ENCODE measurements at places on chromosomes 2 and 18.

DNA sequence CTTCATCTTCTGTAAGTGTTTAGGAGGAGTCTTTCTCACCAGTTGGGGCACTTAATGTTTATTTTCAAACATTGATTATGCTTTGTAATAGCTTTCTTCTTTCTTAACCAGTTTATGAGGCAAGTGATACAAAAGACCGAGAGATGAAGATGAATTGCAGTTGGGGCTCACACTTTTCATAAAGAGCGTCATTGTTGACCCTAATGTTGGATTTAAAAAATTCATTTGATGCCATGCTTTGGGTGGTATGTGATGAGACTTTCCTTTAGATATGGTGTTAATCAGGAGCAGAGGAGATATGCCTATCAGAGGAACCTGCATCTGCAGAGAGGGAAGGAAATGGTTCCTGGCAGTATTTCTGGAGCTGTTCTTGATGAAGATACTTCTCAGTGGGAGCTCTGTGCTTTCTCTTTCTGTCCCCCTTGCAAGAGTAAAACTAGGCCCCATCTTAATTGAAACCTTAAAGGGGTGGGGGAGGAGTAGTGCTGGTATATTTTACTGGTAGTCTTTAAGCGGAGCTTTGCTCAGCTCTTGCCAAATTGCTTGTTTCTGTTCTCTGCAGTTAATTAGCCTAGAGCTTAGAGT is 2.3 kb downstream of the EML4 start:
- no peak for DNase-seq

- no peak for DNase-seq
Observed at GRCh38 chr2:176158186-176158591, 1.1 kb downstream of the HOXD3 start.

DNA sequence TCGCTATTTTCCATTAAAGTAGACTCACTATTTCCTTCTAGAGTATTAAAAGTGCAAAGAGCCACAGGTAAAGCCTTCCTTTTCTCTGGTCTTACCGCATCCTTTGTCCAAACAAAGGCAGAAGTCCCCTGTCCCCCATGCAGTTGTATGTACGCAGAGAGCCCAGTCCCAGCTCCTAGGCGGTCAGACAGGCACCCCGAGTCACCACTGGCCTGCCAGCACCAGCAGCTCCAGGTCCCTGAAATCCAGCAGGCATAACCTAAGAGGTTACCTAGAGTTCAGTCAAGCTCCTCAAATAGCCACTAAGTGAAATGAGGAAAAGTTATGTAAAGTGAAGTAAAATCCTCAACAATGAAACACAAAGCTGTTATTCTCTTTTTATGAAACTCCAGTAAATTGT is 60.4 kb upstream of the TWIST2 start:
- no peak for DNase-seq

GRCh38 chr2:165273176-165273575 is 34.0 kb downstream of the SCN2A start:
- no peak for DNase-seq

DNA sequence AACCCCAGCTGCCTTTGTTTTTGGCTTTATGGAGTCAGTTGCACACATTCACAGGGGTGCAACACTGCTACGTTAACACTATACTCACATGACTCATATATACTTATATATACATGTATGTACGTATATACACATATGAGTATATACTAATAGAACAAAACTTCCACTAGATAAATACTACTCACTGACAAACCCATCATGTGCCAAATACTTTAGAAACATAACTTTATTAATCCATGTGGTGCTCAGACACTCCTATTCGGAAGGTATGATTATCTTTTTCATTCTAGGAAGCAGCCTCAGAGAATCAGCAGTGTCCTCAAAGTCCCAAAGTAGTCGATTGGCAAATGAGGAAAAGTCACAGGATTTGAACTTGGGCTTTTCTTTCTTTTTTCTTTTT is 7.9 kb downstream of the PMAIP1 start:
- no peak for DNase-seq

DNA sequence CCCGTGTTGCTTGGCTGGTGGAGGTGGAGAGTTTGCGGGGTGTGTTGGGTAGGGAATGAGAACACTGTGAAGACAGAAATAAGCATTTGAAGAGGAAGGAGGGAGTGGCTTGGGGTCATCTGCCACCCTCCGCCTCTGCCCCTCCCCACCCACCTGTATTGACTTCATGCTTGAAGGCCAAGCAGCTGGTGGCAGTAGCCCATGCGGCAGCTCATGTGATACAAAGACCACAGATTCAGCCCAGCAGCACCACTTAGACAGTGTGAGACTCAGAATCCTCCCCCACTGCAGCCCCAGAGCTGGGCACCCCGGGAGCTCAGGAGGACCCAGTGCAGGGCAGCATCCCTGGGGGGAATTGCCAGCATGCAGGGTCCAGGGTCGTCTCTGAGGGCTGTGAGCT is 15.4 kb downstream of the NPPC start:
- DNase-seq, result no peak

- DNase-seq, result no peak
Observed at GRCh38 chr18:2840521-2840920, 6.3 kb upstream of the EMILIN2 start.

- no peak for DNase-seq
Observed at GRCh38 chr2:7280790-7281189, 363.6 kb downstream of the RNF144A start.

DNA sequence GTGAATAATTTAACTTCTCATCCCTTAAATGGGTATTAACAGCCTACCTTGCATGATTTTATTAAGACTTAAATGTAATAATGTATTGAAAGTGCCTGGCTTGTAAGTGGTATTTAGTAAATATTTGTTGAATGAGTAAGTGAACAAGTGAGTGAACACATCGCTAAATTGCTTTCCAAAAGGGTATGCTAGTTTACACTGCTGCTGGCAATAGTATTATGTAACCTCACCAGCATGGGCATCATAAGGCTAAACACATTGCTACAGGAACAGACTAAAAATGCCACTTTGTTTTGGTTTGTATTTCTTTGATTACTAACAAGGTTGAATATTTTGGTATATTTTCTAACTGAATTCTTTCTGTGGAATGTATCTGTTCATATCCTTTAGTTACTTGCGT is 9.8 kb downstream of the WDR43 start:
- DNase-seq, result no peak

DNA sequence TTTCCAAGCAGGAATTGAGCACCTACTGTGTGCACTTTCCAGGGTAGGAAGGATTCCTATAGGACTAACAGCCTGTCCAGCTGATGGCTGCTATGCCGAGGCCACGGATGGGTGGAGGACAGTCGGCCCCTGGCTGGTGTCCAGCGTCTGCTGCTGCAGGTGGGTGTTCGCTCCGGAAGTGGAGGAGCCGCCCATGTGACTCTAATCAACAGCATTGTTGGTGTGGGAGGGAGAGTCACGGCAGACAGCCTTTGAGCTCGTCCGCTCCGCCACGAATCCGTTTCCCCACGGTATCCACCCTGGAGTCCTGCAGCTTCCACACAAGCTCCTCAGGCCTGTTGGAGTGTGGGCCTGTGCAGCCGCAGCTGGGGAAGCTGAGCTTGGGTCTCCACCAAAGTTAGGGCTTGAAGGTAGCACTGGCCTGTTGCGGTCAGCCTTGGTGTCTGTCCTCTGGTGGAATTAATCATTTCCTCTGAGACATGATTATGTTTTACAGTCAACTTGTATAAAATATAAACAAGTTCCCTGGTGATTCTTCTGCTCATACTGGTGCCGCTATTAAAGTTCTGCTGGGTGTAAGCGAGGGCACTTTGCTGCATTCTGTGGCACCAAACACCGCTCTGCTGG is 185.9 kb upstream of the TPO start:
- no peak for DNase-seq

DNA sequence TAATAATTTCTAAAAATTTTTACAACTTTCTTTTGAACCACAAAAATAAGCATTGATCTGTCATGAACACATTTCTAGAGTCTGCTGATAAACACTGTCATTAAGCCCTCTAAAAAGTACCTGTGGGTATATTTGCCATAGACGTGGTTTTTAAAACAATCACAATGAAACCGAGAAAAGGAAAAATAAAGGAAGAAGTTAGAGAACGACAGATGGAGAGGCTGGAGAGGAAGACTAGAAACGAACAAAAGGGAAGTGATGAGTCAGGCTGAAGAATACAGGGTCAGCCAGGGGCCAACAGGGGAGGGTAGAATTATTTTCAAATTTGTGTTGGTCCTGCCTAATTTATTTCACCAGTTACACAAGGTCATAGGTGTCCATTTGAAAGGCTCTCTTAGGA is 62.0 kb downstream of the MYL12B start:
- no peak for DNase-seq

DNA sequence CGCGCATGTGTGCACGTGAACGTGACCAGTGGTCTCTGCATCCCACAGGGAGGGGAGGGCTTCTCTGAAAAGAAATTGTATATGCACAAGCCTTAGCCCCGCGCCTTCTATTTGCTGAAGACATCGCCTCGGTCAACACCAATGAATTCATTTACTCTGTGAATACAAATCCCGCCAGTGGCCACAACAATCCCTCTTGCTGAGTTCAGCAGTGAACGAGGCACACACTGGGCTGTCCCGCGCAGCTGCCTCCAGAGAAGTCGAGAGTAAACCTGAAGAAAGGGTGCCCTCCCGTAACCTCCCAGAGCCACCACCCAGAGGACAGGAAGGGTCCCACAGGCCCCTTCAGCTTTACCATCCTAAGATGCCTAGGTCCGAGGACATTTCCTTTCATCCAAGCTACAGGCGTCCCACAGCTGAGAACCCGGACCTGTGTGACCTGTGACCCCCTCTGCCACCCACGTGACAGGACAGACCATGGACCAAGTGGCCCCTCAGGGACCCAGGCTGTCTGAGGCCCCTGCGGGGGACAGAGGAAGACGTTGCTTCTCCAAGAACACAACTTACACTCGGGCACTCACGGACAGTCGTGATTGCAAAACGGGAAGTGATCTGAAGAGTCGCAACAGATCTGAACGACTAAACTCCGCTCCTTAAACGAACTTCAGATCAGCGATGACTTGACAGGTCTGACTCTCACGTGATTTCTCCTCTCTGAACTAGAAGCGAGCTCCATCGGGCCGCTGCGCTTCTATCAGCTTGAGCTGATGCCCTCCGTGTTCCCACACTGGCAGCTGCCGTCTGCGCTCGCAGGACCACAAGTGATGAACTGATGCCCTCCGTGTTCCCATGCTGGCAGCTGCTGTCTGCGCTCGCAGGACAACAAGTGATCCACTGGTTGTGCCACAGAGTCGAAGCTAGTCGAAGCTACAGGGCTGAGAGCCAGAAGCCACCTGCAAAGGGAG is 92.7 kb downstream of the ZNF516 start:
- no peak for DNase-seq

DNA sequence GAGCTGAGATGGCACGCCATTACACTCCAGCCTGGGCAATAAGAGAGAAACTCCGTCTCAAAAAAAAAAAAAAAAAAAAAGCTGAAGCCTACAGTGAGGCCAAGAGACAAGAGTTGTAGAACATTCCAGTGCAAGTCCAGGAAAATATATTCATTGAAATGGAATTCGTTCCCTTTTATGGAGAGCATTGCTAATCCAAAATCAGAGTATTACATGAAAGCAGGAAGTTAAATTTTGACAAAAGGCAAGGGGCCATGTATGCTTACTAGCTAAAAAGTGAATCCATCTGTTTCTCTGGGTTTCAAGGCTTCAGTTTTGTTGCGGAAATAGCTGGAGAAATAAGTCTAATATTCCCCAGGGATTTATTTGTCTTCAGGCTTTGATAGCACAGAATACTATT is 471.7 kb downstream of the THSD7B start:
- no peak for DNase-seq

DNA sequence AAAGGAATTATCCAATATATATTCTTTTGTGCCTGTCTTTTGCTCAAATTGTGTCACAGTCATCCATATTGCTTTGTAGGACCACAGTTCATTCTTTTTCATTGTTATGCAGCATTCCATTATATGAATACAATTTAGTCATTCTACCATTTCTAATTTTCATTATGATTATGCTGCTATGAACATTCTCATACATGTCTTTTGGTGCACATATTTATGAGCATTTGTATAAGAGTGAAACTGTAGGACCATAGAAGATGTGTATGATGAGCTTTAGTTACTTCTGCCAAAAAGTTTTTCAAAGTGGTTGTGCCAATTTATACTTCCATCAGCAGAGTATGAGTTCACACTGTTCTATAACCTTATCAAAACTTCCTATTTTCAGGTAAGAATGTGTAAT is 7.7 kb downstream of the IER3IP1 start:
- DNase-seq, result no peak

- DNase-seq, result no peak
Observed at GRCh38 chr2:226378753-226379705, 420.6 kb downstream of the IRS1 start.

- no peak for DNase-seq
Observed at GRCh38 chr2:20015482-20016083, 3.1 kb upstream of the MATN3 start.

DNA sequence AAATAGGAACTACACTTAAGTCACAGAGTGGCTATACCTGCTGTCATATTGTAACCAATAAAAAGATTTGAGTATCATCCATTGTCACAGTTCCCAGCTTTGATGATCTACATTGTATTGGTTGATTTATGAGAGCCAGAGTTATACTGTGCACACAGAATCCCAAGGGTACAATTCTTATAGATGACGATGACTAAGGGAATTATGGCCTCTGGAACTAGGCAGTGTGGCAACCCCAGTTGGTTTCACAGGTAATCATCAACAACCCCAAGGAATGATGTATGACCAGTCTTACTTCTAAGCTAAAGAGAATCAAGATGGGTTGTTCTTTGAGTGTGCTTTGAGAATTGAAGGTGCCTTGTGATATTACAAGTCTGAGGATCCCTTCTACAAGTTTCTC is 217.3 kb downstream of the ETAA1 start:
- no peak for DNase-seq

DNA sequence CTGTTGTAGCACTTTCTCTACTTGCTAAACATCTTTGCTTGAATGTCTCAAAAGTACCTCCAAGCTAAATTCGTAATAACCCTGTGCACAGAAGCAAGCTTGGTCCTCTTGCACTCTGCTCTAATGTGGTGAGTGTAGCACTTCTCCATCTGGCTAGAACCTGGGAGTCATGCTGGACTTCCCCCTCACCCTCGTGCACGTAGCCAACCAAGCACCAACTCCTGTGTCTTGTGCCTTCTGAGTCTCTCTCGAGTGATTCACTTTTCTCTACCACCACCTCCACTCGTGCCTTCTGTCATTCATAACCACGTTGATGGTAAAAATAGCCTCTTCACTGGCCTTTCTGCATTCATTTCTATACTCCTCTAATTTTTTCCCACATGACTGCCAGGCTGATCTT is 91.9 kb upstream of the KCNE4 start:
- no peak for DNase-seq

GRCh38 chr2:137862651-137863050 is 101.6 kb upstream of the HNMT start:
- no peak for DNase-seq

Measured in T-helper 9 cell (primary cell).